Stomach (tissue), 19 donors: ENCODE measurements at places on chromosomes 6 and 20.

DNA sequence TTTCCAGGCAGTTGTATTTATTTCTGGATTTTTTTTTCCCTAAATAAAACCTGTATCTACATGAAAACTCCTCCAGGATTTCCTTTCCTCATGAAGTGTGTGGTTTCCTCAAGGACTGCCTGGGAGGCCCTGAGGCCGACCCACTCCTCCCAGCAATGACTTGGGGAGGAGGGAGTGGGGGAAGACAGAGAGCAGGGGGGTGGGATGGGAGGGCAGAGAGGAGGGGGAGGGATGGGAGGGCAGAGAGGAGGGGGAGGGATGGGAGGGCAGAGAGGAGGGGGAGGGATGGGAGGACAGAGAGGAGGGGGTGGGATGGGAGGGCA, 161.8 kb upstream of the AGPAT4 start:
- no peaks in the 10 kb centered on the region for H3K36me3 ChIP-seq
- no peak for DNase-seq
- H3K27me3 ChIP-seq, result no peaks in the 10 kb centered on the region
- H3K27ac ChIP-seq, result no peak overlapping the region
- peaks cover 23% of the 10 kb centered on the region for H3K4me1 ChIP-seq
- no peak overlapping the region for H3K4me3 ChIP-seq

DNA sequence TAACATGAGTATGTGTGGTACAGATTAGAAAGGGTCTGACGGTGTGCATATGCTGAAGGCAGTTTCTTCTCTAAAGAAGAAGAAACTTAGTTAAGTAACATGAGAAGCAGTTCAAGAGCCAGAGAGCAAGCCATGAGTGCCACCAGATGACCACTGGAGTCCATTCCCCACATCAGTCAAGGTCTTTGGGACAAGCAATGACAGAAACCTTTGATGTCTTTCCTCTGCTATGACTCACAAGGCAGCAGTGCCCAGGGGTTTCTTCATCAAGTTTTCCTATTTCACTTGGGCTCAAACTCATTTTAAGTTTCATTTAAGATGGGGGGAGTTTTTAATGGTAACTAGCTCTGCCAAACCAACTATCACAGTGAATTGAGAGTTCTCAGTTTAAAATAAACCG, 303.8 kb upstream of the TBX18 start:
- H3K27me3 ChIP-seq, result no peaks in the 10 kb centered on the region
- DNase-seq, result no peak

- H3K27me3 ChIP-seq, result no peaks in the 10 kb centered on the region
- no peak overlapping the region for H3K4me3 ChIP-seq
- H3K36me3 ChIP-seq, result peaks cover 62% of the 10 kb centered on the region
- H3K4me1 ChIP-seq, result no peaks in the 10 kb centered on the region
Measured at GRCh38 chr6:138943089-138943625, 44.9 kb downstream of the REPS1 start.

DNA sequence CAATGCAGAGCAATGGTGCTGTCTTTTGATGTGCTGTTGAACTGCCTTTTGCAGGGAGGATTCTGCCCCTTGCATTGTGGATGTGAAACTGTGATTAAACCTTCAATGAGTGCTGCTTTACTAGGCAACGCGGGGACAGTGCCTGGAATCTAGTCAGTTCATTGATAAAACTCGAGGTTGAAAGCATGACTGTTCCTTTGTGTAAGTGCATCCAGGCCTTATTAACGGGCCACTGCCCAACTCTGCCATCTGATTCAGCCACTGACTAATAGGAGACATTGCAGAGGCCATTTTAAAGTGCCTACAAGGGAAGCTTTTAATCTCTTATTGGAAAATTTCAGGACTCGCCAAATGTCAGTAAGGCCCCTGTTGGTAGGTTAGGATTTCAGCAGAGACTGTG, 49.3 kb downstream of the SLC35F1 start:
- H3K27me3 ChIP-seq, result no peaks in the 10 kb centered on the region
- H3K36me3 ChIP-seq, result no peaks in the 10 kb centered on the region

DNA sequence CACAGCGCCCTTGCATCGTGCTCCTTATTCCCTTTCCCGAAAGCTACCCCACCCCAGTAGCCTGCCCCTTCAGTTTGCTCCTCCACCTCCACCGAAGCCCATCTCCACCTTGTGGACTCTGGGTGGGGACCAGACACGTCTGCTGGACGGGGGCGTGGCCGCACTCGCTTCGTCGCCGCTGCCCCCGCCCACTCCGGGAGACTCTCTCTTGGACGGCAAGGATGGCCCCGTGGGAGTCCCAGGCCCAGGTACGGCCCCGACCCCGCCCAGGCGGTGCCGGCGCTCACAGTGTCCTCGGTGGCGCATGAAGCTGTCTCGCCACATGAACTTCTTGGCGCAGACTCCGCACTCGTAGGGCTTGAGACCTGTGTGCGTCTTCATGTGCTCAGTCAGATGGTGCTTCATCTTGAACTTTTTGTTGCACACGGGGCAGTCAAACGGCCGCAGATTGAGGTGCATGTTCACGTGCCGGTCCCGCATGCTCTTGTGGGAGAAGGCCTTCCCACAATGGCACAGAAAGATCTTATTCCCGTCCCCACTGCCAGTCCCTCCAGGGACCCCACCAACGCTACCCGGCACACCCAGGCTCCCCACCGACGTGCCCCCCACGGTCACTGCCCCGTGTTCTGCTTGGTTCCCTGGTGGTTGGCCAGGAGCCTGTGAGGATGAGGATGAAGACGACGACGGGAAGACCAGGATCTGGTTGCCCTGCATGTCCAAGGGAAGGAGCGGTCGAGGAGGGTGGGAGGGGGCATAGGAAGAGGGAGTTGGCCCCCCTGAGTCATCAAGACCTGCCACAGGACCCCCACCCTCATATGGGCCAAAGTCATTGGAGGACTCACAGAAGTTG, 1.3 kb upstream of the TAPBP start:
- DNase-seq, result peak; percentile 80
- H3K4me1 ChIP-seq, result peaks cover 78% of the 10 kb centered on the region
- H3K27ac ChIP-seq, result peak overlapping the region; percentile 91
- peak overlapping the region; percentile 96 for H3K4me3 ChIP-seq

GRCh38 chr6:142695016-142695415, 250.0 kb downstream of the HIVEP2 start:
- no peaks in the 10 kb centered on the region for H3K27me3 ChIP-seq
- H3K4me3 ChIP-seq, result no peak overlapping the region
- H3K36me3 ChIP-seq, result no peaks in the 10 kb centered on the region
- peak; percentile 80 for DNase-seq
- H3K4me1 ChIP-seq, result peaks cover 25% of the 10 kb centered on the region

DNA sequence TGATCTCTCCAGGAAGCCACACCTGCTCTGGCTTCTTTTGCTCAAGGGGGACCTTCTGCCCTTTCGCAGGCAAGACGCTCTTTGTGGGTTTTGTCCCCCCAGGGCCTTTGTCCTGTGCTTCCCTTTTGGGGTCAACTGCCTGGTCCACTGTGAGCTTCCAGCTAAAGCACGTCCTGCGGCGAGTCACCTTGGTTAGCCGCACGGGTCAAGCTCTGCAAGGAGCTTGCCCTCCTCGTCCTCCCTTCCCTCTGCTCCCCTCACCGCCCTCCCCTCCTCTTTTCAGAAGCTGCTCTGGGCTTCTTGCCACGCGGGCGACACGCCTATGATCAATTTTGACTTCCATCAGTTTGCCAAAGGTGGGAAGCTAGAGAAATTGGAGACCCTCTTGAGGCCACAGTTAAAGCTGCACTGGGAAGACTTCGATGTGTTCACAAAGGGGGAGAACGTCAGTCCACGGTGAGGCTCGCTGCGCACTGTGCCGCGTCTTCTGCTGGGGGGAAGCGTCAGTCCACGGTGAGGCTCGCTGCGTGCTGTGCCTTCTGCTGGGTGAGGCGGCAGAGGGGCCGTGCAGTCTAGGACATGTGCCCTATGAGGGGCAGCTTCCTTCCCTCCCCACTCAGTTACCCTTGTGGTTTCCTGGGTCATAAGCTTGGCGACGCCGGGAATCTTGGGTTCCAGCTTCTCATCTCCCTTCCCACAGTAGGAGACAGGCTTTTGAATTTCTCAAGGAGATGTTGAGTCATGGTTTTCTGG, 80.2 kb downstream of the SYNJ2 start:
- no peak overlapping the region for H3K27ac ChIP-seq
- DNase-seq, result no peak
- peaks cover 56% of the 10 kb centered on the region for H3K36me3 ChIP-seq
- H3K4me1 ChIP-seq, result peaks cover 17% of the 10 kb centered on the region

DNA sequence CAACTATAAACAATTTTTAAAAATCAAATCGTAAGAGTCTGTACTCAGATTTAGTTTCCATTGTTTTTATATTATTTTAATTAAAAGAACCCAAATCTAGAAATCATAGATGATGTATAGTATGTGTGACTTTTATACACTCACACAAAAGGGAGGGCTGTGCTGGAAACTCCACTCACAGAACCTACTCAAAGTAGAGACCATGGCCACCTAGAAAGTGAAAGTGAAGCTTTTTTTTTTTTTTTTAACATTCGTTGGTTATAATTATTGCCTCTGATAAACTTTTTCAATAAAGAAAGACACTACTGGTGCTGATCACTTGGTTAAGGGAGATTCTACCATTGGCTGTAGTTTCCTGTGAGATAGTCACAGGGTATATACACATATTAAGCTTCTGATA, 37.9 kb upstream of the PRL start:
- no peak for DNase-seq
- no peaks in the 10 kb centered on the region for H3K27me3 ChIP-seq
- no peak overlapping the region for H3K27ac ChIP-seq
- H3K36me3 ChIP-seq, result no peaks in the 10 kb centered on the region
- no peak overlapping the region for H3K4me3 ChIP-seq
- no peaks in the 10 kb centered on the region for H3K4me1 ChIP-seq

- DNase-seq, result no peak
- no peak overlapping the region for H3K4me3 ChIP-seq
- no peaks in the 10 kb centered on the region for H3K36me3 ChIP-seq
- peaks cover 19% of the 10 kb centered on the region for H3K27me3 ChIP-seq
Measured at GRCh38 chr20:56443654-56444540, 24.5 kb upstream of the RTF2 start.
